ENCODE measurements at places on chromosomes 4 and X.

GRCh38 chrX:147832707-147833348 is 78.9 kb upstream of the FMR1 start:
- no peak for DNase-seq

DNA sequence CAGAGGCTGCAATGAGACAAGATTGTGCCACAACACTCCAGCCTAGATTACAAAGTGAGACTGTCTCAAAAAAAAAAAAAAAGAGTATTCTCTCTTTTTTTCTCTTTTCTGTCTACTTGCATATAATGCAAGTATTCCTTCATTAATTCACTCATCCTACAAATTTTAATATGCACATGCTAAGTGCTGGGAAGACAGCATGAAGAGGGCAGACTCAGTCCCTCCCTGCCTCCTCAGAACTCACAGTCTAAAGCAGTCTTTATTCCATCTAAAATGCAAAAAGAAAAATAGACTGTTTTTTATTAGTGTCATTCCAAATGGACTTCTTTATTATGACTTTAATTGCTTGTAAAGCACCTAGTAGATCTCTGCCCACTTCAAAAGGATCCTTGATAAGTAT is 85.6 kb downstream of the NKX6-1 start:
- no peak for DNase-seq

DNA sequence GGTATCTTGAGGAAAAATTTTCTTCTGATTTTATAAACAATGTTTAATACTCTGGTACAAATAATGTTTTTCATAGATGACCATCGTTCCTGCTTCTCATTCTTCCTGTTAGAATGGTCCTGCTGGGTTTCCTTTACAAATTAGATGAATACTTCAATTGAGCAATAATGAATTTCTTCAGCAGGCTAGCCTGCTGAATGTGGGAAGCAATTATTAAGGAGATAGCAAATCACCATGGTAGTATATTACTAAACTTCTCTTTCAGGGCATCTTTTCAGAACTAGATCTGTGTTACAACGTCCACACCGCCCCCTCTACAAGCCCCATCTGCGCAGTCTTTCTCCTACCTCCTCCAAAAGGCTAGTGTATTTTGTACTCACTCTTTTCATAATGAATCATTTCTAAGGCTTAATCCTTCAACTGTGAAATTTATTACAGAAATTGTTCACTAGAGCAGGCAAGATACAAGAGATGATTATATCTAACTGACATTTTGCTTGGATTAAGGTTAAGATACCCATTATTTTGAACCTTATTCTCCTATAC is 38.4 kb downstream of the GPRIN3 start:
- no peak for DNase-seq

DNA sequence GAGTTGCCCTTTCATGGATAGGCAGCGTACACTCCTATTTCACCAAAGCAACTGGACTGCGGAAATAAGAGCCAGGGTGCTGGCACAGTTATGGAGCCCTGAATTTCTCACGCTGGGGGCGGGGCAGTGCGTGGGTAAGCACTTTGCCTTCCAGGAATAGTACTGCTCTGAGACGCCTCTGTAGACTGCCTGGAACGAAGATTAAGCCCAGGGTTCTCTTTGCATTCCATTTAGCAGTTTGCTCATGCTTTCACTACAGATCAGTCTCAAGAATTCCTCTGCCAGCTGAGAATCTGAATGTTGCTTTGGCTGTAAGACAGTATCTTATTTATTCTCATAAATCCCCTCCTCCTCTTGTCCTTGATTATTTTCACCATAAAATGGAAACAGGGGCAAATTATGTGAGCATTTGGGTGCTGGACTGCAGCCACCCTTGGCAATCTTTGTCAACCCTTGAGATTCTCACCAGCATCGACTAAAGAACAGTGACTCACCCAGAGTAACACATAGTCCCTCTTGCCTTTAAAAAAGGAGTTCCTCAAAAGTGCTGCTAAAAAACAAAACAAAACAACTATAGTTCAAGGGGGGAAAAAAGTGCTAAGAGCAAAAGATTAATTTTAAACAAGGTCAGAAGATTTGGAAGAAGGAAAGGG is 88.9 kb upstream of the CITED1 start:
- no peak for DNase-seq

DNA sequence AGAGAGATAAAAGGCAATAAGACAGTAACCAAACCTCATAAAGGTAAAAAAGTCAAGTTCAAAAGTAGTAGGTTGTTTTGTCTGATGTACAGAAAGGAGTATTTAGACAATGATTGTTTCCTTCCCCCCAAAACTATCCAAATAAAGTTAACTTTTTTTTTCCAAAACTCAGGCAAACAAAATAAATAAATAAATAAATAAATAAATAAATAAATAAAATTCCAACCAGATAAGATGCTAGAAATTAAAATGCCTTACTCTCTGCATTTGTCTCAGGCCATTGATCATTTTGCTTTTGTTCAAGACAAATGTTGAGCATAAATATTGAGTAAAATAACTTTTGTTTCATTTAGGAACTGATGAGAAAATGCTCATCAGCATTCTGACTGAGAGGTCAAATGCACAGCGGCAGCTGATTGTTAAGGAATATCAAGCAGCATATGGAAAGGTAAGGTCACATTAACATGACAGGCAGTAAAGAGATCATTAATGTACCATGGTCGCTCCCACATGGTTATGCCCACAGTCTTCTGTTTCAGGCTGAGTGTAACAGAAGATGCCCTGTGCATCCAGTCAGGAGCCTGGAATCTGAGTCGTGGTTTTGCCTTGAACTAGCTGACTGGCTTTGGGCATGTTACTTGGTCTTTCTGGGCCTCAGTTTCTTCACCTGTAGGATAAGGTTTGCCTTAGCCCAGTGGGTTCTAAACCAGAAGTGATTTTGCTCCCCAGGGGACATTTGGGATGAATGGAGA is 27.3 kb downstream of the ANXA3 start:
- no peak for DNase-seq

- no peak for DNase-seq
Observed at GRCh38 chr4:186719925-186720694, 3.5 kb downstream of the FAT1 start.

DNA sequence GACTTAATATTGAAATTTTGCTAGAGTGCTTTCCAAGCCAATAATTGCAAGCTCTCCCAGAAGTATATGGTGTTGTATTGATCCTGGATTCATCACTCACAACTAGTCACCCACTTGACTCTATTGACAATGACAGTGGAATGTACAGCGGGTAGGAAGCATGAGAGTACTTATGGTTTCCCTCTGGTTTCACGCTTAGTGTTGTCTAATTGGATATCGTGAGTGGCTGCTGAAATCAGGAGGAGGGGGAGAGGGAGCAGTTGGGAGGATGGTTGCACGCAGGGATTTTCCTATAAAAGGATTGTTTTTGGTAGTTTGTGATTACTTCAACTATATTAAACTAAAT is 1819.5 kb upstream of the TENM3 start:
- no peak for DNase-seq

- DNase-seq: no peak
Observed at GRCh38 chr4:15737255-15737654, 34.4 kb downstream of the BST1 start.

DNA sequence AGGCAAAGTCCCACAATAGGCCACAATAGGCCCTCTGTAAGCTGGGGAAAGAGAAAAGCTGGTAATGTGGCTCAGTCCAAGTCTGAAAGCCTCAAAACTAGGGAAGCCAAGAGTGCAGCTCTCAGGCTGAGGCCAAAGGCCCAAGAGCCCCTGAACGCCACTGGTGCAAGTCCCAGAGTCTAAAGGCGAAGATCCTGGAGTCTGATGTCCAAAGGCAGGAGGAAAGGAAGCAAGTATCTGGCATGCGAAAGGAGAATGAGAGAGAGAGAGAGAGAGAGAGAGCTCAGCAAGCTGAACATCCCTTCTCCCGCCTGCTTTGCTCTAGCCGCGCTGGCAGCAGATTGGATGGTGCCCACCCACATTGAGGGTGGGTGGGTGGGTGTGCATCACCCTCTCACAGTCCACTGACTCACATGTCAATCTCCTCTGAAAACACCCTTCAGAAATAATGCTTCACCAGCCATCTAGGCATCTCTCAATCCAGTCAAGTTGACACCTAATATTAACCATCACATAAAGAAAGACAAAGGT is 30.9 kb upstream of the ELF2 start:
- DNase-seq: no peak

- DNase-seq: peak; percentile 58
Observed at GRCh38 chrX:323721-324628, 5.4 kb upstream of the GTPBP6 start.

DNA sequence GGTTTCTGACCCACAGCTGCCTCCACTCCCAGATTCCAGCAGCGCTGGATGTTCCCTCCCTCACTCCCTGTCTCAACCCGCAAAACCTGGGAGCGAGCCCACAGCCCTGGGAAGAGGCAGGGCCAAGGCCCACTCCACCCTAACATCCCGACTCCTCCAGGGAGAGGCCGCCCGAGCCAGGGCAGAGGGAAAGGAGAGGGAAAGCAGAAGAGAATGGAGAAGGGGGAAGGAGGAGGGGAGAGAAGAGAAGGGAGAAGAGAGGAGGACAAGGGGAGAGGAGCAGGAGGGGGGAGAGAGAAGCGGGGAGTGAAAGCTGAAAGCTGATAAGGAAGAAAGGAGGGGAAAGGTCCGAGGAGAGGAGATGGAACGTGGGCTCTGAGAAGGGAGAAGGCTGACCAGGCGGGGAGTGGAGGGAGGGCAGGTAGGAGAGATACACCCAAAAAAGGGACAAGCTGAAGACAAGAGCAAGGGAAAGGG is 120.2 kb upstream of the PJA1 start:
- no peak for DNase-seq

Measured in upper lobe of left lung (tissue), 6 donors.